ENCODE measurements at places on chromosomes 2 and 18.

GRCh38 chr2:9565436-9566153, 10.0 kb upstream of the ADAM17 start:
- DNase-seq, result no peak

DNA sequence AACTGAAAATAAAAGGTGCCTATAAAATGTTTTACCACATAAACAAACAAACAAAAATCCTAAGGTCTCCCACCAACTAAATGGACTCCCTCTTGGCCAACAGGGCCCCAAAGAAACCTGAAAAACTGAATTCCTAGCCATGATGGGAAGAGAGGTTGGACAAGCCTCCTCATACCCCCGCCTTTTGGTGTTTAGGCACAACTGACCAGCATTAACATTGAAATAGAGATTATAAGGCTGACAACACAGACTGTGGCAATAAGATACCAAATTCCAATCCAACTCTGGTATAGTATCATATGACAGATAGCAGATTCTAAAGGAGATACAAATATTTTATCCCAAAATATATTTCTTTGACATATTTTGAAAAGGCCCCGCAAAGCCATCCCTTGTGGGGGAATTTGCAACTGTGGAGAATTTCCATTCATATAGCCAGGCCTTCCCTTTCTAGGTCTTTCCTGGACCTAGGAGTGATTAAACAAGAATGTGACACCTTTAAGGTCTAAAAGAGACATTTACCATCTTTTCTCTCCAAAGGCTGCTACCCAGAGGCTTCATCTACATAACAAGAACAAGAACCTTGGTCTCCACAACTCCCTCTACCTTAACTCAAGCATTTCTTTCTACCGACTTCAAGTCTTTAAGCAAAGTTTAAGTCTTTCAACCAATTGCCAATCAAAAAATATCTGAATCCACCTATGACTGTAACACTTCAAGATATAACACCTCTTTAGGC, 80.0 kb downstream of the CHN1 start:
- no peak for DNase-seq

DNA sequence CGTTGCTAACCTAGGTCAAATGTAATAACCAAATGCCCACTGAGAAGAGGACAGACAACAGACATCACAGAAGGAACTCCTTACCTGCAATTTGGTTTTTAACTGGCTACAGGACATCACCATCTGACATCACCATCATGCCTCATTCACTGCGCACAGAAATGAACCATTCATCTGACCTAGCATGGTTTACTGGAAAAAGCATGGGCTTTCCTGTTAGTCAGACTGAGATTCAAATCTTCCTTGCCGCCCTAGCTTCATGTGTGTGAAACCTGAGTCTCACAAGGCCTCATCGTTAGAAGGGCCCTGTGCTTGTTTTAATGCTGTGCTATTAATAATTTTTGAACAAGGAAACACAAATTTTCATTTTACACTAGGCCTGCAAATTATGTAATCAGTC, 1.1 kb upstream of the HIBCH start:
- DNase-seq, result no peak

DNA sequence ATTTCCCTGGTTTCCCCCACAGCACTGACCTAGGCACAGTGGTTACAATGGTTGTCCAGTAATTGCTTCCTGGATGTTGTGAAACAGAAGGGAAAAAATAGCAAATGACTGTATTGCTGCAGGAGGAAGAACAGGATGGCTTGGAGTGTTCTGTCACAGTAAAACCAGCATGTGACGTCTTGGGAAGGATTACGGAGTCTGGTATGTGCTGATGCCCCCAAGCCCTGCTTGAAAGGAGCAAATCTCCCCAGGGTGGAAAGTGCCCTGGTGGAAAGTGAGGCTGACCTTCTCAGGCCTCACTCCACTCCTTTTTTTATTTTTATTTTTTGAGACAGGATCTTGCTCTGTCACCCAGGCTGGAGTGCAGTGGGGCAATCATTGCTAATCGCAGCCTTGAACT, 7.8 kb downstream of the RAB11FIP5 start:
- DNase-seq, result no peak

DNA sequence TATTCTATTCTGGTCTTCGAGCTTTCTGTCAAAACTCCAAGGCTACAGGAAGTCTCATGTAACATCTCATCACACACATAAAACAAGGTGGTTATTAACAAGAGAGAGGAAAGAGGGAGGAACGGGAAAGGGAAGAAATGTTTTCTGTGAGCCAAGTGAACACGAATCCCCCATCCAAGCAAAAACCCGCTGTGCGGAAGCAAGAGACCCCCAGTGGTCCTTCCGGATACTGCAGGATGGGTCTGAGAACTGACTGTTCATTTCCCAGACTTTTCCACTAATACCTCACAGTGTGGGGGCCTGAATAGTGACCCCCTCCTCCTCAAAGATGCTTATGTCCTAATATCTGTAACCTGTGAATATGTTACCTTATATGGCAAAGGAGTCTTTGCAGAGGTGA, 19.0 kb upstream of the DIPK1C start:
- DNase-seq, result no peak

GRCh38 chr18:55488473-55488872, 99.5 kb downstream of the TCF4 start:
- DNase-seq, result no peak

DNA sequence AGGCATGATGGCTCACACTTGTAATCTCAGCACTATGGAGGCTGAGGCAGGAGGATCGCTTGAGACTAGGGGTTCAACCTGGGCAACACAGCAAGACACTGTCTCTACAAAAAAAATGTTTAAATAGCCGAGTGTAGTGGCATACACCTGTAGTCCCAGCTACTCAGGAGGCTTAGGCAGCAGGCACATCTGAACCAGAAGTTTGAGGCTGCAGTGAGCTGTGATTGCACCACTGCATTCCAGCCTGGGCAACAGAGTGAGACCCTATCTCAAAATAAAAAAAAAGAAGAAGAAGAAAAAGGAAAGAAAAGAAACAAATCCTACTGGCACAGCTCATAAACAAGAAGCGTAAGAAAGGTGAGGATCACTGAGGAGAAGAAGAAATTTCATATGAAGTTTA, 19.9 kb downstream of the METTL4 start:
- DNase-seq, result no peak

DNA sequence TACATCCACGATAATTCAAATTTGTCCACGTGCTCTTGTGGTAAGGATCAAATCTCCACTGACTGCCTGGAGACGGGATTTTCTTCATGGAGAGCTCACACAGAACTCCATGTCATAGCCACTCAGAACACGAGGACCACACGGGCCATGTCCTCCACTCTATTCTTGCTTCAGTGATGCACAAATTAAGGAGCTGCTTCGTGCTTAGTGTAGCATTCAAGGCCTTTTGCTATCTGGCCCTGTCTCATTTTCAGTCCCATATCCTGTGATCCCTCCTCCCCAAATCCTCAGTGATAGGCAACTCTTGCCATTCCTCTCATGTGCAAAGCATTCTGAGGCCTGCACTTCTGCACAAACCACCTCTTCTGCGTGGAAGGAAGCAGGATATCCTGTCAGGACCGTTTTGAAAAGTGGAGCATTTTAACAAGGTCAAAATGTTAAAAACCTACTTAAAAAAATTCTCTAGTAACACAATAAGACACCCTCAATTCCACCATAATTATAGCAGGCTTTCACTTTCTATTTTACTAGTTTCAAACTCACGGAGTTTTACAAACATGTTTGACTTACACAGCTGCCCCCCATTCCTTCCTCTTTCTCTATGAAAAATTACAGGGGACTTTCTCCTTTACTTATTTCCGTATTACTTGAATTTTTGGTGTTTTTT, 35.2 kb downstream of the ST3GAL5 start:
- DNase-seq, result no peak

- no peak for DNase-seq
Observed at GRCh38 chr2:238092486-238093035, 7.6 kb upstream of the ESPNL start.

DNA sequence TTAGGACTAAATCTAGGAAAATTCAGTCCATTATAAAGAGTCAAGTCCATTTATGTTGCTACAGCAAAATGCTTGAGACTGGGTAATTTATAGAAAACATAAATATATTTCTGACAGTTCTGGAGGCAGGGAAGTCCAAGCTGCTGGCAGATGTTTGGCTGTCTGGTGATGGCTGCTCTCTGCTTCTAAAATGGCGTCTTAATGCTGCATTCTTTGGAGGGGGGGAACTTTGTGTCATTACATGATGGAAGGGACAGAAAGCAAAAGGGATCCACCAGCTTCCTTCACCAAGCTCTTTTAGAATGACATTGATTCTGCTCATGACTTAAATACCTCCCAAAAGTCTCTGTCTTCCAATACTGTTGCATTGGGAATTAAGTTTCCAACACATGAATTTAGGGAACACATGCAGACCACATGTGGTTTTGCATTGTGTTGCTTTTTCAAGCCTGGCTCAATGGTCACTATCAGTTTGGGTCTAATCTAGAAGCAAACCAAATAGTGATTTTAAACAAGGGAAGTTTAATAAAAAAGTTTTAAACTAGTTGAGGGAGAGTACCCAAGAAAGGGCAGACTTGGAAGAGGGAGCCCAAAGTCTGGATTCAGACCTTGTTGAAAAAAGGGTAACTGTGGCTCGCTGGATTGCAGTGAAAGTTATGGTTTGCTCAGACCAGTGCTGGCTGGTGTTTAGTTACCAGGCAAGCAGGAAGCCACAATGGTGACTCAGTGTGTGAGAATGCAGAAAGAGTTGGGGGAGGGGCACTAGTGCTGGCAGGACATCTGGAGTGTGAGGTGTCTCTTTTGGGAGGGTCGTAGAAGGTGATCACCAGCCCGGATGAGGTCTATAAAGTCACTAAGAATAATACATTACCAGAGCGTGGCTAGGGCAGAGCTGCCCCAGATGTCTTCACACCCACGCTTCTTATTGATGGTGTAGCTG, 30.8 kb downstream of the C18orf54 start:
- no peak for DNase-seq

DNA sequence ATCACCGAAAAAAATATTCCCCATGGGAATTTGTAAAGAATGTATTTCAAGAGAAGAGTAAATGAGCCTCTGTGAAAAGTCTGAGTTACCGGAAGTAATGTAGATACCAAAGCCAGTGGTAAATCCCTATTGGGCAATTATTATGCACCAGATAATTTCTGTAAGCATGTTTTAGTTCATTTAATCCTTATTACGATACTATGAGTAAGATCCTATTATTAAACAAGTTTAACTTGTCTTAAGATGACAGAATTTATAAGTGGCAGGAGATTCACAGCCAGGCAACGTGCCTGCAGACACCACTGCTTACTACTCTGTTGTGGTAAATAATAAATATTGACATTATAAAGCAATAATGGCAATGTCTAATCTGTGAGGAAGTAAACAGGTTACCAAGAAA, 280.8 kb upstream of the RGPD4 start:
- no peak for DNase-seq

DNA sequence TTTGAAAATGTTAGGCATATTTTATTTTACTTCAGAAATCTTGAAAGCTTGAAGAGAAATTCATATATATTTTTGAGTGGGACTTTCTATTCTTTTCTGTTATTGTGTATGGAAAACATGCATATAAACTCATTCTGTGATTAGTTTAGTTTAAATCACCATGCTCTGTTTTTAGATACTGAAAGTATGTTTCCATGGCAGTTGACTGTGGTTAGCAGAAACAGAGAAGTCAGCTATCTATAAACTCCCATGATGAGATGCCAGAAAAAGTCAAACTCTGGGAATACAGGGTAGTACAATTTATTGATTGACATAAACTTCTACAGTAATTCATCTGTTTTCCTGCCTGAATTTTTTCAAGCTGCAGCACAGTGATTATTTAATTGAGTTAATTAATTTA, 905.3 kb upstream of the VRK2 start:
- no peak for DNase-seq

DNA sequence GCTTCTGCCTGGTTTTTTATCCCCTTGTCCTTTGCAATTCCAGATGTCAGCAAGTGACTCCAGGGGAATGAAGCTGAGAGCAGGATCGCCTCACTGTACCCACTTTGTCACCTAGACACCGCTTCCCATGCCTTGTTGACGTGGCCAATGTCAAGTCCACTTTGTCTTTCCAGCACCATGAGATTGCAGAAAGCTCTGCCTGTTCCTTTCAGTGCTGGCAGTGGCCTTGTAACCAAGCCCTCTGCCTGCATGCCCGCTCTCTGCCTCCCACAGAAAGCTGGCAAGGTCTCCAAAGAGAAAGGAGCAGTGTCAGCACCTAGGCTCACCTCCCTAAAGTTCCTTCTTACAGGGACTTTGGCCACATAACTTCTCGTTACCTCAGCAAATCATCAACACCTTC, 282.2 kb upstream of the ST6GAL2 start:
- no peak for DNase-seq

GRCh38 chr2:100868083-100868482, 48.1 kb downstream of the NPAS2 start:
- DNase-seq, result no peak

DNA sequence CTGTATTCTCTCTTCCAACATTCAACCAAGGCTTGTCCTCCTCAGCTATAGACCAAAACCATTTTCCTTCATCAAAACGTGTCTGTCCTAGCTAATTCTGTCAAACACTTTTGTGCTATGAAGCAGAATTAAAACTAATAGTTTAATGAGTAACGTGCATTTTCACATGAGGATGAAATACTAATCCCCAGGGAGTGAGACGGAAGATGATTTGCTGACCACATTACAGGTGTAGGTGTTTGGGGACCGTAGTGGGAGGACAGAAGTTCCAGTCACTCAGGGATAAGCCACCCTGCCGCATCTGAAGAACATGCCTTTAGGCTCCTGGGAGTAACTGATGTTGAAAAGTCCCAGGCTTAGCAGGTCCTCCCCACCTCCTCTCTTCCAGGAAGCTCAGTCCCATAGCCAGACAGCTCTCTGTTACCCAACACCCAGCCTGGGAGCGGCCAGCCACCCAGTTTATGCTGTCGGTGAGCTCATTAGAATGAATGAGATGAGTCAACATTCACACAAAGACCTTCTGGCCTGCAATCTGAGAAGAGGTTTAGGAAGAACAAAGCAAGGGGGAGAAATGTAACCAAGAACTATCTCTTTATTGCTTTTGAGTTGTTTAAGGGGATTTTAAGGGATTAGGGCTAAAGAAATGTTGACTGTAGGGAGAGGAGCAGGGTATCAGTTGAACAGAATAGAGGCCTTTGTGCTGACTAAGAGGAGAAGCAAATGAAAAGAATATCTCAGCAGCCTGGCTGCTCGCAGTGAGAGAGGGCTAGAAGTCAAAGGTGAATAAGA, 122.5 kb downstream of the FOXI3 start:
- DNase-seq, result no peak

GRCh38 chr2:18484625-18485024, 75.8 kb downstream of the RDH14 start:
- DNase-seq, result no peak

DNA sequence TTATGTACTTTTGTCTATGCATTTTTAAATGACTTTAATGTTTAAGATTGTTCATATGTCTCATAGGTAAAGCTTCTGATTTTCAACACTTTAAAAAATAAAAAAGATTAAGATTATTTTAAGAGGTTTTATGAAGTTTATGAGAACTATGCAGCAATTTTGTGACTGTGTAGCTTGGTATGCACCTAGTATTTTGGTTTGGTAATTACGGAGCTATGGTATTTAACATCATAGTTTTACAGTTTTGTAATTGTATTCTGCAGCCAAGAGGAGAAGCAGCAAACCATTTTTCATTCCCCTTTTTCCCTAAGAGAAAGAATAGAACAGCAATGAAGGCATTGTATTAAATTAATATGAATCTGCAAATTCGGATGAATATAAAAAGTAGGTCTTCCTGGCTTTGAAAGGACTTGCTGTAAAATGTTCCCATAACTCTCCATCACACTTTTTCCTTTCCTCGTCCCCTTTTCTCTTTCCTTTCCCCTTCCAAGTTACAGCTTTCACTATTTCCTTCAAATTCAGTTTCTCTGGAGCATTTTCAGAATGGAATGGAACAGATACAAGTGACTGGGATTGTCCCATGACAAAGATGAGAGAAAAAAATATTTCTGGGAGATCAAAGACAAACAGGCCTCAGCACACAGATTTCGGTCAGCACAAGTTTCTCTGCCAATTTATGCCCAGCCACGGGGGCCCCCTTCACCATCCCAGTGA, 26.1 kb upstream of the PIEZO2 start:
- DNase-seq, result no peak

Measured in effector CD8-positive, alpha-beta T cell (primary cell).